ENCODE measurements at places on chromosomes 12 and 14.

GRCh38 chr12:7293670-7294069 is 10.2 kb upstream of the ACSM4 start:
- no peak for DNase-seq

DNA sequence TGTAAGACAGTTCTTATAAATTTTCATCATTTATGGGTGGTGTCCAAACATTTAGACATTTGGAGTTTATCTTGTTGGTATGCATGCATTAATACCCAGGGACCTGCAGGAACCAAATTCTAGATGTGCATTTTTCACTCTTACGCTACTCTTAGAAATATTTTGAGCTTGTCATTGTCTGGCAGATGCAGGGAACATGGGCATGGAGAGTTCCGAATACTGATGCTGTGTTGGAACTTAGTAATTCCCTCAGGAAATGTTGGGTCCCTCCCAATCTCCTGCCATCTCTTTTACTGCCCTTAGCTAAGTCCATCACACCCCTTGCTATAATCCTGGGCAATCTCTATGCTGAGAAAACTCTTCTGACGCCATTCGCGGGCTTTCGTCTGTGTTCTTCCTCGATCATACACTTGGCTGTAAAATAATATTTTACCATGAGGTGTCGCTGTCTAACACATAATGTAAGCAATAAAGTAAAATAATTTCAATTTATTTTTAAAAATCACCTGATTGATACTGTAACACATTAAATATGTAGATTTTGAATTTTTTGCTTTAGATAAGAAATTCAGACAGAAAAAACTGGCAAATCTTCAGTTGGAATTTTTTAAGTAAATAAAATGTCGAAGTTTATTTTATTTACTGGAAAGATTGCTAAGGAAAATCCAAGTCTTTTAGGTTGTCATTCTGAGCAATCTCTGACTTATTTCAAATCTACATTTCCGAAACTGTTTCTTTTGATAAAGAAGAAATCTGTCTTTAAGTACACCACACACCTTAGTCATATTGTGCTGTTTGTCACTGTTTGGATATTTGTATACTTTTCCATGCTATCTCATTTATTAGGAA is 304.1 kb upstream of the SSTR1 start:
- DNase-seq = peak; percentile 33

GRCh38 chr14:80456209-80456608 is 244.9 kb upstream of the DIO2 start:
- no peak for DNase-seq

DNA sequence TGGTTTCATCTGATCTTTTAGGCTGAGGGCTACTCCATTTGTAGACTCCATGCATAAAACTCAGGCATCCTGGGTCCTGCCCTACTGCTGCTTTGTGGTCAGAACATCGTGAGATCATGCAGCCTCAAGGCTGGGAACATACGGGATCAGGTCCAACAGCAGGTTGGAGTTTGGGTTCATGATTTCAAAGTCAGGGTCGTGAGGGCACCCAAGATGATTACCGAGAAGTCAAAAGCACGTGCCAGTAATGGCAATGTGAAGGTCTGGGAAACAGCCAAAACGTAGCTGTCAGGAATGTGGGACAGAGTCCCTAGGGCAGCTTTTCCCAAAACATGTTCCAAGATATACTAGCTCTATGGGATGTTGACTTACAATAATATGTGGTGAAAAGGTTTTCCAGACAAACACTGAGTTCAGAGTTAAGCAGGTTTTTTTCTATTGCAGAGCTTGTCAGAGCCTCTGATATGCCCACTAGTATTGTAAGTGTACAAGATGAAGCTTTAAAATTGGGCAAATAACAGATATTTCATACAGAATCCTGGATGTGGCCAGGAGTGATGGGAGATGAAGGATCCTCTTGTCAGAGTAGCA is 130.3 kb upstream of the DNM1L start:
- DNase-seq = no peak

DNA sequence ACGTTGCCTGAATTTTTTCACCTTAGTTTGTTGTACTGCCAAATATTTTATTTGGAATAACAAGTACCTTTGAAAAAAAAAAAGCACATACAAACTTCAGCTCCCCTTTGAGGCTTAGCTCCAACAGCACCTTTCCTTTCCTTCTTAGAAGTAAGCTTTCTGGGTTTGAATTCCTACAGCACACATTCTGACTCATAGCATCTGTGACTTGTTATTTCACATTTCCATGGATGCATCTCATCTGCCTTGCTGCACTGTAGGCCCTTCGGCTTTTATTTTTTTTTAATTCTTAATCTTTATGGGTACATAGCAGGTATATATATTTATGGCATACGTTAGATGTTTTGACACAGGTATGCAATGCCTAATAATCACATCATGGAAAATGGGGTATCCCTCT is 7.2 kb downstream of the LGALS3 start:
- no peak for DNase-seq
